ENCODE measurements at places on chromosomes 1 and 21. TPM values are rescaled to one million over a fixed set of nuclear protein-coding genes. Genes with fewer than 3 reads are reported as not detected.
A peak's percentile ranks its signal among the peaks of the same experiment; 100 is the strongest.

The FYB2 gene
- total RNA-seq, result 0.57 TPM

GRCh38 chr1:31102501-31102950, 37.0 kb upstream of the PUM1 start:
- DNase-seq, result no peak

GRCh38 chr1:50970509-50970887, 453 bp downstream of the CDKN2C start:
- DNase-seq, result no peak

GRCh38 chr1:244865028-244865371, 657 bp upstream of the HNRNPU start:
- DNase-seq, result no peak

- DNase-seq, result peak; percentile 61
These were observed 27.7 kb downstream of the STYXL2 start for GRCh38 chr1:167121375-167122120.

- no peak for DNase-seq
These were observed 11.7 kb downstream of the RNU5D-1 start for GRCh38 chr1:44719318-44719717.

GRCh38 chr1:205783904-205784303, 8.6 kb upstream of the RAB29 start:
- DNase-seq, result no peak

DNA sequence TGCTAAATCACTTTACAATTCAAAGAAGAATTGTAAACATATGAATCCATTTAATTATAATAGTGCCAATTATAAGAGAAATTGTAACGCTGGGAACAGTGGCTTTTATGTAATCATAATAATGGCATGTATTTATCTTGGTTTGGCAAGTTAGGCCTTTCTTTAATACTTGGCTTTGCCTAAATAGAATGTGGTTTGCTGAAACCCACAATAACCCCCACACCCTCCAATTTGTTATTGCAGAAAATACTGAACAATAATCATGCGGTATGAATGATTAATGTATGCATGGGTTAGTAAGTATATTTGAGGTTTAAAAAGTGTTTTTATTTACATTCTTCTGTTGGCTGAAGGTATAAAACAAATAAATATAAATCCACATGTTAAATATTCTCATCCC, 138.2 kb downstream of the NFIA start:
- no peak for DNase-seq

Measured in lung (tissue), 17 donors.